ENCODE measurements at places on chromosomes 16 and 17. TPM values are rescaled to one million over a fixed set of nuclear protein-coding genes. Genes with fewer than 3 reads are reported as not detected.

The GAS2L2 gene
- not detected for total RNA-seq

- DNase-seq = peak; percentile 76
Observed at GRCh38 chr17:56699186-56699894, 105.8 kb downstream of the NOG start.

DNA sequence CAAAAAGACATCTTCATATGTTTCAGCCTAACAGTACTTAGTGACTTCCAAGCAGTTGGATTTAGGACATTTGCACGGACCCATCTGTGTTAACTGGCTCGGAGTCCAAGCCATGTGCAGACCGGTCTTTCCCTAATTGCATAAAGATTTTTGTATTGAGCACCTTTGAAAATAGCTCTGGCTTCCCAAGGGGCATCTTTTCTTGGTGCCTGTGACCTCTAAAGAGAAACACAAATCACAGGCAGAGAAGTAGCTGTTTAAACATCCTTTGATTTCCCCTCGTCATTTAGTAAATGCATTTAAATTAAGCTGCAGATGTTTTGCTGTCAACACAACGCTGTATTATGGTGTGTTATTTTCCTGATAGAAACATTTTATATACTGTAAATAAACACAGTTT, 288.2 kb upstream of the SALL1 start:
- DNase-seq = no peak

GRCh38 chr16:82345318-82345717, 175.3 kb upstream of the MPHOSPH6 start:
- DNase-seq = no peak

DNA sequence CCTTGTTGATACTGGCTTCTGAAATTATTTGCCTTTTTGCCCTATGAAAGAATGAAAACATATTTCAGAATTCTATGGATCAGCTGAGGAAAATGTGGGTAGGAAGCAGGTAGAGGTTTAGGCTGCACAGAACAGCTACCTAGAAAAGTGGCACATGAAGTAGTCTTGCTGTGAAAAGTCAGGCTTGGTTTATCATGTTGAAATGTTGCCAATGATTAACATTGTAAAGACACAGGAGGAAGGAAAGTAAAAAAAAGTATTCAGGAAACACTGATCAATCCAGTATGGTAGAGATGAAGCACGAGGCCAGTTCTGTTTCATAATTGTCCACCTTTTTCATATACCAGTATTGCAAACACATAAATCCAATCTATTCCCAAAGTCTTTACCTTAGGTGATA, 29.9 kb downstream of the ABCA6 start:
- no peak for DNase-seq

DNA sequence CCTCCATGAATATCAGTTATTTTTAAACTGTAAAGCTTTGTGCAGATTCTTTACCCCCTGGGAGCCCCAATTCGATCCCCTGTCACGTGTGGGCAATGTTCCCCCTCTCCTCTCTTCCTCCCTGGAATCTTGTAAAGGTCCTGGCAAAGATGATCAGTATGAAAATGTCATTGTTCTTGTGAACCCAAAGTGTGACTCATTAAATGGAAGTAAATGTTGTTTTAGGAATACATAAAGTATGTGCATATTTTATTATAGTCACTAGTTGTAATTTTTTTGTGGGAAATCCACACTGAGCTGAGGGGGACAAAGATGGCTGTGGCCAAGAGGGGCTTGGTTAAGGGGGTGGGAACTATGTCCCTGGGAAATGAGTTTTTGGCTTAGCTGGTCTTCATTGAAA, 2.3 kb downstream of the CCL11 start:
- no peak for DNase-seq

- peak; percentile 46 for DNase-seq
Observed at GRCh38 chr16:24668481-24669061, 60.9 kb upstream of the TNRC6A start.

GRCh38 chr16:30669903-30670824, 11.9 kb downstream of the FBRS start:
- DNase-seq = no peak

Measured in ureter (tissue), 1 donor.